Cardiac fibroblast (primary cell): ENCODE measurements at places on chromosomes 5 and 9.

DNA sequence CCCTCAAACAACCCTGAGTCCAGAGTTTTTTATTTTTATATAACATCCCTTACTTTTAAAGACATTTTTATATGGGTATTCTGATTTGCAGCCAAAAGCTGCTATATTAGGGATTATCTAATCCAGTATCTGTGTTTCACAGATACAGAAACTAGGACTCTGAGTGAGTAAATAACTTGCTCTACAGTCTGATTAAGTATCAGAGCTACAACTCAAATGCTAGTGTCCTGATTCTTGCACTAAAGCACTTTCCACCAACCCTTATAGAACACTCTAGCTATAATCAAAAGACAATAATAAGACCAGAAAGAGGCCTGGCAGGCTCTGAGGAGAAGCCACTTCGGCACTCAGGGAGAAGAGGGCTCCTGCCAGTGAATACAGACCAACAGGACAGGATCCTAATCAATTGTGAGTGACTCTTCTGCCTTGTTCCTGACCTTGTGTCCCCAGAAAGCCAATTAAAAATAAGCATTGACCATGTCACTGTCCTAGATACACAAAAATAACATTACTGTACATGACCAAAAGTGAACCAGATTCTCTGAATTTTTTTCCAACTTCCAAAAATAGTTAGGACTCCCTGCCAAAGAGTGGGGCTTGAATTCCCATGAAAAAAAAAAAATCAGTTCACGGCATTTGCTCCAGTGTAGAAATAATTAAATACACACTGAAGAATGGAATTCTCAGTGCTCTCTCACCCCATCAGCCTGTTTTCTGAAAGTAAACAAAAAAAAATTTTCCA lies 63.6 kb upstream of the MAP3K1 start:
- no peak for DNase-seq

- DNase-seq: no peak
Measured at GRCh38 chr9:20962536-20963225, 68.8 kb downstream of the HACD4 start.

GRCh38 chr9:74379718-74380117 lies 117.4 kb upstream of the RORB start:
- no peak for DNase-seq

- DNase-seq: peak; percentile 77
Measured at GRCh38 chr9:86322973-86323644, 31.1 kb downstream of the TUT7 start.

DNA sequence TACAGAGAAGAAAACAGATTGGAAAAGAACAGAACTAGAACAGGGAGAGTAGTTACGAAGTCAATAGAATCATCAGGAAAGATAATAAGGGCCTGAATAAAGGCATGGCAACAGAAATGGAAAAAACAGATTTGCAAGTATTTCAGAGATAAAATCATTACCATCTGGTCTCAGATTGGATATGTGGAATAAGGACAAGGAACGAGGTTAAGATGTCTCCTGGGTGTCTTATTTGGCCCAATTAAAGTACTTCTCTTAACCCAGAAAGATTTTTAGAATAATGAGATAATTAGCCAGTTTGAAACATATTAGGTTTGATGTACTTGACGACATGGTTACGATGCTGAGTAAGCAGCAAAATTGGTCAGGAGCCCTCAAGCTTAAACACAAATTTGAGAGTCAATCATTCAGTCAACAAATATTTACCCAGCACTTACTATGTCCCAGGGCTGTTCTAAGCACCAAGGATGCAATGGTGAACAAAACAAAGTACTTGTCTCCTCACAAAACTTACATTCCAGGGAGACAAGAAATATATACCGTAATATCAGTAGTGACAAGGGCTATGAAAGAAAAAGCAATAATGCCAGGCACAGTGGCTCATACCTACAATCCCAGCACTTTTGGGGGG lies 18.3 kb downstream of the RICTOR start:
- no peak for DNase-seq

DNA sequence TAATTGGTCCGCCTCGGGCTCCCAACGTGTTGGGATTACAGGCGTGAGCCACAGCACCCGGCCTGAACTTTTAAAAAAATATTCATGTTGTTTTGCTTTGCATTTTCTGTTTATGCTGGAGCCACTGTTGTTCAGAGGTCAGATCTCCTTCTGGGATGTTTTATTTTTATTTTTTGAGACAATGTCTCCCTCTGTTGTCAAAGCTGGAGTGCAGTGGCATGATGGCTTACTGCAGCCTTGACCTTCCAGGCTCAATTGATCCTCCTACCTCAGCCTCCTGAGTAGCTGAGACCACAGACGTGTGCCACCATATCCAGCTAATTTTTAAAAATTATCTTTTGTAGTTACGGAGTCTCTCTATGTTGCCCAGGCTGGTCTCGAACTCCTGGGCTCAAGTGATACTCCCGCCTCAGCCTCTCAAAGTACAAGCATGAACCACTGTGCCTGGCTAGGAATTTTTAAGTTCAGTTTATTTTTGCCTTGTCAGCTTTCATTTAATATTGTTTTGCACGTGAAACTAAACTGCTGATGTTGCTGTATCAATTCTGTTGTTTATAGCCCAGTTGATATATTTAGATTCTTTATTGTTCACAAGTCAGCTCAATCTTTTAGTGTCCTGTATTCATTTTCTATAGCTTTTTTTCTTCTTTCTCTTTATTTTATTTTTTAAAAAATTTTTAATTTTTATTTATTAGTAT lies 13.7 kb downstream of the TMEFF1 start:
- no peak for DNase-seq

DNA sequence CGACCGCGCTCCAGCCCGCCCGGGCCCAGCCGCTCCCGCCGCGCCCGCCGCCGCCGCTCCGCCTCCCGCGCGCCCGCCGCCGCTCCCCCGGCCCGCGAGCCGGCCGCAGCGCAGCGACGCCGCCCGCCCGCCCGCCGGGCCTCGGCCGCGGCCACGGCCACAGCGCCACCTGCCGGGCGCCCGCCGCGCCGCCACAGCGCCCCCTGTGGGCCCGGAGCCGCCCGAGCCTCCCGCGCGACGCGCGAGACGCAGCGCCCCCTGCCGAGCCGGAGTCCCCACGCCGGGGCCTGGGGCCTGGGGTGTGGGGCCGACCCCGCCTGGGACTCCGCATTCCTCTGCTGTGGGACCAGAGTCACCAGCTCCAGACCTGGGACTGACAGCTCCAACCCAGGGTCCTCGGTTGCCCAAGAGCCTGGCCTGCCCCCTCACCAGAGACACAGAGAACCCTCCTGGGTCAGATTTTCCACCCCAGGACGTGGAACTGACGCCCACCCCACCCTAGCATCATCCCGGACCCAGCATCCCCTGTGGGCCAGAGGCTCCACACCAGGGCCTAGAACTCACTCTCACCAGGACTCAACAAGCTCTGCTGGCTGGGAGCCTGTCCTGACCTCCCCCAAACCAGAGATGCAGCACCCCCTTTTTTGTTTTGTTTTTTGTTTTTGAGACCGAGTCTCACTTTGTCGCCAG lies at the start of gene RAPGEF1:
Gene RAPGEF1 (minus strand): TSS at position 118 of the 690 bp plus-strand sequence. CDS start 246 bp downstream, outside the sequence.
- peak; percentile 51 for DNase-seq

DNA sequence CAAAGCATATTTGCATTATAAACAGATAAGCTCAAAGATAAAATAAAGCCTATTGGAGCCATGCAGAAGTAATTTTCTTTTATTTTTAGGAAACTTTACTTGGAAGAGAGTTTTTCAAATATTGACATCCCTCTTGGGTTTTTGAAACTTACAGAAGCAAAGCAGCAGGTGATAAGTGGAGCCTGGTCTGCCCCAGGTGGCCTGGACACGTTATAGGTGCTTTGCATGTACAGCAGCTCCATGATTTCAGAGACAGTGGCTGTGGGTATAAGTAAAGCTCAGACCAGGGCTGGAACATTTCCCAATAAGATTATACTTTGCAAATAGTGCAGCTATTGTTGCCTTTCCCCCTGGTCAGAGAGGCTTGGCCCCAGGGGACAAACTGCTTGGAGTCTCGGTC lies 51.5 kb downstream of the CCDC192 start:
- DNase-seq: no peak

- DNase-seq: peak; percentile 8
Measured at GRCh38 chr5:141186897-141187512, at the start of gene PCDHB9. TSS of gene PCDHB9 (plus strand) at chr5:141187161. CDS start at chr5:141187319, 158 bp downstream.

- no peak for DNase-seq
Measured at GRCh38 chr9:109113254-109113653, 6.5 kb downstream of the TMEM245 start.

GRCh38 chr5:119270960-119271757 lies 84.7 kb upstream of the TNFAIP8 start:
- no peak for DNase-seq

DNA sequence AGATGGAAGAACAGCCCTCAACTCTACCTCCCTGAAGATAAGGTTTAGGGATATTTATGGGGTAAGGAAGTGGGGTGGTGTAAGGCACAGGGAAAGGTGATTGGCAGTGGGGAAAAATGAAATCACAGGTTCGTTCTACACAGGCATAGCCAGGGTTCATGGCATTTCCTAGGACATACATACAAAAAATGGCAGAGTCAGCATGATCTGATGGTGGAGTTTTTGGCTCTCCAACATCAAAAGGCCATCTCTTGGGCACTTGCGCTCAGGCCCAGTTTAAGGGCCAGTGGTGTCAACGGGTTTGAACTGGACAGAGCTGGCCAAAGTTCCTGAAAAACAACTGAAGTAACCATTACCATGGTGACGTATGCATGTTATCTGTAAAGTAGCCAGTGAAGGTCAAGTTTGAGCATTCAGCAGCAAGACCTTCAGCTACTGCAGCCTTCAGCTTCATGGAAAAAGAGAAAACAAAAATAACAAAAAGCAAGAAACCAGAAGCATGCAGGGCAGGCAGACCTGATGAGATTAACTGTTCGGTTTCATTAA lies 92.8 kb downstream of the SMARCA2 start:
- peak; percentile 48 for DNase-seq

- DNase-seq: peak; percentile 73
Measured at GRCh38 chr9:93132287-93132927, 1.6 kb downstream of the NINJ1 start.

- no peak for DNase-seq
Measured at GRCh38 chr5:155676967-155677366, 650.0 kb upstream of the SGCD start.

GRCh38 chr9:81620002-81620390 lies 69.4 kb downstream of the TLE1 start:
- no peak for DNase-seq

GRCh38 chr9:36161187-36161586 lies 8.0 kb upstream of the CCIN start:
- no peak for DNase-seq

- peak; percentile 88 for DNase-seq
Measured at GRCh38 chr9:109013679-109014607, 644 bp upstream of the CTNNAL1 start.

- DNase-seq: peak; percentile 63
Measured at GRCh38 chr9:16387382-16387781, 483.1 kb downstream of the BNC2 start.

DNA sequence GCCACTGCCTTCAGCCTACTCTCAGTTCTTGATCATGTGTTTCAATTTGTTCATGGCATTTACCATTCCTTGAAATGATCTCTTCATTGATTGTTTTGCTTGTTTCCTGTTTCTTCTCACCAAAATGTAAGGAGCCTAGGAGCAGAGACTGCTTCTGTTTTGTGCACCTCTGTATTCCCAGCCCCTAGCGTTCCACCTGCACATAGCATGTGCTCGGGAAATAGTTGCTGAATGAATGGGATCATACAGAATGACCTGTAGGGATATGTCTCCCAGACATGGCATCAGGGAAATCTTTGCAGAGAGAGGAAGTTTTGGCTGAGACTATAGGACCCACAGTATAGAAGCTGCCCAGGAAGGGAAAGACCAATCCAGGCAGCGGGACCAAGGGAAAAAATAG lies 6.2 kb upstream of the CERCAM start:
- DNase-seq: no peak

- DNase-seq: no peak
Measured at GRCh38 chr9:137916540-137916939, 39.0 kb downstream of the CACNA1B start.

GRCh38 chr5:73828465-73828864 lies 202.5 kb downstream of the ARHGEF28 start:
- DNase-seq: no peak

GRCh38 chr9:115939065-115939765 lies 214.4 kb upstream of the PAPPA start:
- peak; percentile 81 for DNase-seq

- DNase-seq: peak; percentile 49
Measured at GRCh38 chr9:72454871-72455491, 66.4 kb upstream of the TMC1 start.

DNA sequence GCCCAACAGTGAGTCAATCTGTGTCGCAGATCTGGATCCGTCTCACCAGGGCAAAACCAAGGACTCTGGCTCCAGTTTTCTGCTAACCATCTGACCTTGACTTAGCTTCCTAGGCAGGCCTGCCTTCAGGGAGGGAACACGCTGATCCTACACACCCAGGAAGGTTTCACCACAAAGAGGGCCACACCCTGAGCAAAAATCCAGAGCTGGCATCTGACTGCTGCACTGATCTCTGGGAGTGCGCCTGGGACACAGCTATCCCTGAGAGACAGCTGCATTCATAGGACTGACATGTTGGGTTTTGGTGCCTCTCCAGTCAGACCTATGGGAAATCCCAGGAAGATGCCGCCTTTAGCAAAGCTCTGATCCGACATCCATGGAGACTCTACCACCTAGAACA lies 47.5 kb downstream of the CDK5RAP2 start:
- DNase-seq: peak; percentile 74

DNA sequence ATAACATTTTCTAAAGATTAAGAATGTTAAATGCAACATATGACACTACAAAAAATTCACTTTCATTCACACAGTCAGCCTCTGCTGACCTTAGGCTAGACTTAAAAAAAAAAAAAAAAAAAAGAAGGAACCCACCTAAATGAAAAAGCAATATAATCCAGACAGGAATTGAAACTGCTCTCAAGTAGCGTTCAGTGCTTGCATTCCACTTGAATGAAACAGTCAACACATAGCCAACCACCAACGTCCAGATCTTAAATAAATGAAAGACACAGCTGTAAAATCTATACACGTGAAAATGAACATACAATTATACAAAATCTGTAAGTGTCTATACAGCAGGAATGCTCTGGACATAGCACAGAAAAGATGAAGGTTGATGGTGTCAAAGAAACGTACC lies 11.4 kb downstream of the TMEM245 start:
- peak; percentile 34 for DNase-seq

DNA sequence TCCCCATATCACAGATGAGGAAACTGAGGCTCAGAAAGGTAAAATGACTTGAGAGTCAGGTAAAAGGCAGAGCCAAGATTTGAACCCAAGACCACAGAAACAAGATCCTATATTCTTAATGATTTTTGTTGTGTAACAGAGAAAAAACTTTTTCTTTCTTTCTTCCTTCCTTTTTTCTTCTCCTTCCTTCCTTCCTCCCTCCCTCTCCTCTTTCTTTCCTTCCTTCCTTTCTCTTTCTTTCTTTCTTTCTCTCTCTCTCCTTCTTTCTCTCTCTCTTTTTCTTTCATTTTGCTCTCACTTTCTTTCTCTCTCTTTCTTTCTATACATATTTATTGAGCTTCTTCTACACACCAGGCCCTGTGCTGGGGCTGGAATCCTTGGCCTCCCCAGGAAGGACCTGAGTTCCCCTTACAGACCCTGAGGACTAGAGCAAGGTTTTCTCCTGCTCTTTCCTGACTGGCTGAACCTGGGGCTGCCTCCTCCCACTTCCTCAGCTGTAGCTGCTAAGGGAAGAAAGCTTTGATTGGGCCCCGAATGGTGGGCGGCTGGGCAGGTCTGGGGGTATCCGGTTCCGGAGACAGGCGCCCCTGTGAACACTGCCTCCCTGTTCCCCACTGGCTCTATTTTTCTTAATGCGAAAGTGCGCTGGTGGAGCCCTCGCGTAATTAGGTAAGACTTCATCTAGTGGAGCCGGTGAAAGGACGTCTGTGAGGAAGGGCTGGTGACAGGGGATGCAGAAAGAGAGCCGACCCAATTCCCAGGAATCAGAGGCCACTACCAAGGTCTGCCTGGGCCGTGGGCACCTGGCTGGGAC lies 27.4 kb upstream of the KIF12 start:
- no peak for DNase-seq
